NK-92 treated with Interleukin-12 subunit alpha and Interleukin-12 subunit beta, amount 100 ng/mL, for 24 hours (cell line): ENCODE measurements at places on chromosomes 7 and 10.
A peak's percentile ranks its signal among the peaks of the same experiment; 100 is the strongest.

GRCh38 chr7:85126383-85126782 is 60.5 kb downstream of the SEMA3D start:
- no peak for DNase-seq

DNA sequence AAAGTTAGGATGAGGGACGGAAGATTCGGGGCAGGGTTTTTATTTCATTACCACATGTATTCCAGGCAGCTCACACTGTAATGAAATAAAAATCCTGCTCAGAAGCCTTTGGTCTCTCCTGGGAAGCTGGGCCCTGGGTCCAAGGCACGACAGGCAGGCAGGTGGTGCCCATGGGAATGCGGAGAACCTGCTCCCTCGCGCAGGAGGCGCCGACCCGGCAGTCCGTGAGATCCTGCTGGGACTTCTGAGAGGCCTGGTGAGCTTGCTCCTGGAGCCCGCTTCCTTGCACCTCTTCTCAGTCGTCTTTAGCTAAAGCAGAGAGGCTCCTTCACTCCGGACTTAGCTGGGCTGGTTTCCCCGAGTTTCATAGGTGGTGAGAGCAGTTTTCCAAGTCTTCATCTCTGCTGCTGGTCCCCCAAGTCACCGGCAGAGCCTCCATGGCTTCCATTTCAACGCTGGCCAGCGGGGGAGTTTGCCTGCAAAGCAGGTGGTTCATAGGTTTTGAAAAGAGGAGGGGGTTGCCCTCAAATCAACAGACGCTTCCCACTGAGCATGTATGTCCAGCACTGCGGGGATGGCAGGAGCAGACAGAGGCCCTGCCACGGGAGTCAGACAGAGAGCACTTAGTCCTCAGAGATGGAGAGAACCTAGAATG is 24.5 kb downstream of the IL15RA start:
- DNase-seq, result no peak

- no peak for DNase-seq
These were observed 719.5 kb downstream of the KCNMA1 start for GRCh38 chr10:76918106-76918505.

DNA sequence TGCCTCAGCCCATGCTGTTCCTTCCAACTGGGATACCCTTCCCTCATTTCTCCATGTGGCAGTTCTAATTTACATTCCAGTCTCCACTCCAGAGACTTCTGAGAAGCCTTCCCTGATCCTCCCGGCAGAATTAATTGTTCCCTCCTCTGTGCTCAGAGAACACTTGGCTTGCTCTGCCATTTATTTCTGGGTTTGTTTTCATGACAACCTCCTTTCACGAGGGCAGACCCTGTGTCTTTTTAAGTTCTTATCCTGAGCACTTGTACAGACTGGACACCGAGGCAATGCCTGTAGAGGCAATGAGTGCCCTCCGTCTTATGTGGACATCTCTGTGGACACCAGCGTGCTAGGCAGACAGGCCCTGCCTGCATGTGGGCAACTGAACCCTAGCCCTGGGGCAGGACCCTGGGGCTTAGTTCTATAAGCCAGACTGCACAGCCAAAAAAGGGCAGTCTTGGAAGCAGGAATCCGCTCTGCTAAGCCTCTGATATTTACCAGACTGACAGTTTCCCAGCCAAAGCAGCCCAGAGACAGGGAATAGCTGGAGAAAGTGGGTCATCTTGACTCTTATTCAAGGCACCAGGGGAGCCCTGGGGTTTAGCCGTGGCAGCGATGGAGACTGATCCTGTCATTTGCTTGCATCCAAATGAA is 474.0 kb downstream of the RPS24 start:
- DNase-seq, result no peak

DNA sequence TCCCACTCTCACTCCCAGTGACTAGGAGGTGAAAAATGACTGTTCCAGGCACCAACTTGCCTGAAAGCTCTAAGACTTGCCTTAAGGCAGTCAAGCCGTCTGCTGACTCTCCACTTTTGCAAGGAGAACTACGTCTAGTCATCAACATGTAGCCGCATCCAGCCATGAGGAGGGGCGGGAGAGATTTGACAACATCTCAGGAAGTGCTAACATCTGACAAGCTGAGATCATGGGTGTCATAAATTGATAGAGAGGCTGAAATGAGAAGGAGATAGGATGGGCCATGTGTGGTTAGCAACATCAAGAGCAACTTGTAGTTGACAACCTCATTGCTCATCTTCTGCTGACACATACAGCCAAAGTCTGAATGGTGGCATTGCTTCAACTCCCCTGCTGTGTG is 9.0 kb upstream of the TBXAS1 start:
- DNase-seq, result no peak

DNA sequence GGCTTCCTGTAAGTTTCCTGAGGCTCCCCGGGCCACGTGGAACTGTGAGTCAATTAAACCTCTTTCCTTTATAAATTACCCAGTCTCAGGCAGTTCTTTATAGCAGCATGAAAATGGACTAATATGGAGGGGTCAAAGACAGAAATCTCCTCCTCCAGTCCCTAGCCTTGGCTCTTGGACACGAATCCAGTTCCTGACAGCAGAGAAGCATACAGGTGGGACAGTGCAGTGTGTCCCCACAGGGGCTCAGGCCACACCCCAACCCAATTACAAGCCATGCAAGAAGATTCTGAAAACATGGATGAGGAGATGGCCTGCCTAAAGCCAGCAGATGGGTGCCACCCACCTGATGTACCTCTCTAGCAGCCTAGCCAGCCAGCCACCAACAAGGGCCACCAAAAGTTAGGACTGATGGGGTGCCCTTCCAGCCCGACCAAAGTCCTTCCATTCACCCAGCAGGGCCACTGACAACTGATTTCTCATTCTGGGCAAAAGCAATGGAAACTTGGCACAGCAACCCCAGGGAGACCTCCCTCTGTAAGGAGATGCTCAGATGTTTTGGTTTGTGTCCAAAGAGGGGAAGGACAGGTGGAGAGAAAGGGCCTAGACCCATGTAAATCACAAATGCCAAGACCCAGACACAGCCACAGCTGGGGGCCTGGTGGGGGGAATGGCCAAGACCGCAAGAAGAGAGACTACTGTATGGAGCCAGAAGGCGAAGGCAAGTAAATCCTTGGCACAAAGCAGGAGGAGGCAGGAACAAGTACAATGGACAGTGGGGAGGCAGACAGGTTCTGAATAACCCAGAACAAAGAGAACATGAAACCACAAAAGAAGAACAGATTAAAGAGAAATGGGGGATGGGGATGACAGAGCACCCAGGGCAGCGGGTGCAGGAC is 13.6 kb downstream of the GPRIN2 start:
- DNase-seq, result no peak

GRCh38 chr10:48461623-48462481 is 143.0 kb downstream of the ARHGAP22 start:
- no peak for DNase-seq

DNA sequence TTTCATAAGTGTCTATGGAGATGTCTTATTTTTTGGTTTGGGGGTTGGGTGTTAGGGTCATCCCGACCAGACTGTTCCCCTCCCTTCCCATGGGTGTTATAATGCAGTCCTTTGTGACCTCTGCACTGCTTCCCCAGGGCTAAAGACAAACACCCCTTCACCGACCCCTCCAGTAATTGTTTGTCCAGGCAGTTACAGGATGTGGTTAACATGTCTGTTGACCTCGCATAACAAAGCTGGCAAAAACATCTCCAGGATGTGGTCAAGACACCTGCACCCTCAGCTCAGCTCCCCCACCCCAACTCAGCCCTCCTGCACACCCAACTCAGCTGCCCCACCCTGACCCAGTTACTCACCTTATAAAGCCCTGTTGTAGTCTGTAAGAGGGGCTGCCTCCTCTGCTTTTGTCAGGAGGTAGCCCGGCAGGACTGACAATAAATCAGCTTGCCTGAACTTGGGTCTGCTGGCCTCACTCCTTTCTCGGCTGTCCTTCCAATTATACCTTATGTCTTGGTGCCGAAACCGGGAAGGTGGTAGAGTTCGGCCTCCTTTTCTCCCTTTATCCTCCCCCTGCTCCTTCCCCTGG is 102.2 kb downstream of the ZNF92 start:
- peak; percentile 87 for DNase-seq

DNA sequence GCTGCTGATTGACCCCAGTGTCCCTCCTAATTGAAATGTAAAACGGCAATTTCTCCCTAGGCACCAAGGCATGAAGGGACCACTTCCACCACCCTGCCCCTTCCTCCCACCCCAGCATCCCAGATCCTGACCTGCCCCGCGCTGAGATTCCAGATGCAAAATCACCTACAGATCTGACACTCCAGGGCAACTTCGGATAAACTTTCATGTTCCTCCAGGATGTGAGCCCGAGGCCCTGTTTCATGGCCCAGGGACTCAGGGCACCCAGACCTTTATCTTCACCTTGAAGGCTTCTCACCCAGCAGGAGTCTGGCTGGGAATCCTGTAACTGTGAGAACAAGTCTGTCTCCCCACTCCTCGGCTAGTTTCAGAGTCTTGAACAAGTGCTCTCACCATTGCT is 361.8 kb downstream of the PLXNA4 start:
- no peak for DNase-seq

DNA sequence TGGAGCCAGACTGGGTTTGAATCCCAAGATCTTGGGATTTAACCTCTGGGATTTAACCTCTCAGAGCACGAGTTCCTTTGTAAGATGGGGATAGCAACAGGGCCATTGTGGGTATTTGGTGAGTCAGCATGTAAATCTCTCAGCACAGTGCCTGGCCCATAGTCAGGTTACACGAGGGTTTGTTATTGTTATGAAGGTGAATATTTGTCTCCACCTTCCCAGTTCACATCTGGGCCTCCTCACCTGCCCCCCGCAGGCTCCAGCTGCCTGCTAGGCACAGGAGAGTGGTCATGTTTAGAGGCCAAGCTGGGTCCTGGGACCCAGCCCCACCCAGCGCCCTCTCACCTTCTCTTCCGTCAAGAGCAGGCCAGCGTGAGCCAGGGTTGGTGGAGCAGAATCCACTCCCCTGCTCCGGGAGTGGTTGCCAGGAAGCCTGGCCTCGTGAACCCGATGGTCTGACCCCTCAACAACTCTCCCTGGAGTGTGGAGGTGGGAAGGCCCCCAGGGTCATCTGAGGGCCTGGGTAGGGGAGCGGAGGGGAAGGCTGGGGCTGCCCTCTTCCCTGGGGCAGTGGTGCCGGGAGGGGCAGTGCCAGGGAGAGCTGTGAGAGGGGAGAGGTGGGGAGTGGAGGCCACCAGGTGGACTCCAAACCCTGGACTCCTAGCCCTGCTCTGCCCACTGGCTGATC is 26.0 kb downstream of the FAM241B start:
- DNase-seq, result no peak

DNA sequence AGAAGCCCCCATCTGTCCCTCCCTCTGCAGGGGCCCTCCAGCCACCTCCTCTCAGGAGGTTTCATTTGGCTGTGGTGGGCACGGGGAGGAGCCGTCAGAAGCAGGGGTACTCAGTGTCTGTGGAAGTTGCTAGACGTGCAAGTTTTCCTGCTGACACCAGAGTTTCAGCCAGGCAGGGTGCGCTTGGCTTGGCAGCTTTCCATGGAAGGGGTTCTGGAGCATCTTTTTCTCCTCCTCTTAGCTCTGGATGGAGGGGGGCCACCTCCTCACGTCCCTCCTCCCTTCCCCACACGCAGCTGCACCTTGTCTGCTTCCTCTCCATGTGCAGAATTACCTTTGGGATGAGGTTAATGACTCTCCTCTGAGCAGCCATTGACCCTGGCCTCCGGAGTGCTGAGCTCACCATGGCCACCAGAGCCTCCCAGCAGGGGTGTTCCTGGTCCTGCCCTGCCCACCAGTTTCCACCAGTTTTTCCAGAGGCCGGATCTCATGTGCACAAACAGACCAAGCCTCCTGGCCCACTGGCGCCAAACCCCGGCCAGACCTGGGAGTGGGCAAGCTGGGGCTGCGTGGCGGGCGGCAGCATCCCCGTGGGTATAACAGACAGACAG is 579.8 kb upstream of the FOXK1 start:
- no peak for DNase-seq

GRCh38 chr7:23021596-23021995 is 7.7 kb upstream of the HYCC1 start:
- no peak for DNase-seq
